ENCODE measurements at places on chromosomes 1 and 21.

DNA sequence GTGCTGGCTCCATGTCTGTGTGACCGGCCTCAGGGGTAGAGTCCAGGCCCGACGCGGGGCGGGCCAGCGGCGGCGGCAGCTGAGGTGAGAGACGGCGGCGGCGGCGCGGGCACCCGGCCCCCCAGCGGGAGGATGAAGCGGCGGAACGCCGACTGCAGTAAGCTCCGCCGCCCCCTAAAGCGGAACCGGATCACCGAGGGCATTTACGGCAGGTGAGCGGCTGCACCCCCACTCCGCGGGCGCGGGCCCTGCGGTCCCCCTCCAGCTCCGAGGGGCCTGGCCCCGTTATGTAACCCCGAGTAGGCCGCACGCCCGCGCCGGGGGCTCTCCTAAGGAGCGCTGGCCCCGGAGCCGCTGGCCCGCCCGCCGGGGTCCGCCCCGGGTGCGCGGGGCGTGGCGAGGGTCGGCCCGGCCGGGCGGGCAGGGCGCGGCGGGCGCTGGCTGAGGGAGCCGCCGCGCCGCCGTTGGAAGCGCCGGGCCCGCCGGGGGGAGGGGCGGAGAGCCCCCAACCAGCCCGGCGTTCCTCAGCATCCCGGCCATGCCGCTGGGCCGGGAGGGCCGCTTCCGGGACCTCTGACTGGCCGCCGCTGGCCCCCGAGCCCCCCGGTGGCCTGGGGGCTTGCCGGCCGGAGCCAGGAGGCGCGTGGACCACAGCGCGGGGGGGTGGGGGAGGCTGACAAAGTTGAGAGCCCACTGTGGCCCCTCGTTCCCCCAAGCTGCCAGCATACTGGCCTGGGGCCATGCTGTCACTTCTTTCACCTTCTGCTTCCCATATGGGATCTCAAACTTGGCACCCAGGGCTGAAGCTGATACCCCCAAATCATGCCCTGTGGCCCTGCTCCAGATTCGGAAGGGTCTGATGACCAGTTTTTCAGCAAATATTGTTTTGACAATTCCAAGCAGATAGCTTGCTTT is 527 bp downstream of the MACO1 start:
- DNase-seq = no peak

DNA sequence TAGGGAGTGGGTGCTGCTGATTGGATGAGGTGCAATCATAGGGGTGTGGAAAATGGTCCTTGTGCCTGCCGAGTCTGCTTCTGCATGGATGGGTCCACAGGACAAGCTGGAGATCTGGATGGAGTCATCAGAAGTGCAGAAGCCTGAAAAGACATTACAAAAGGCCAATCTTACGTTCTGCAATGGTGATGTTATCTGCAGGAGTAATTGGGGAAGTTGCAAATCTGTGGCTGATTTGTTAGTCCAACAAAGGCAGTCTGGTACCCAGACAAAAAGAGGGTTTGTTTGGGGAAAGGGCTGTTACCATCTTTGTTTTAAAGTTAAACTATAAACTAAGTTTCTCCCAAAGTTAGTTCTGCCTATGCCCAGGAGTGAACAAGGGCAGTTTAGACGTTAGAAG is 166.5 kb downstream of the PGBD5 start:
- DNase-seq = no peak

GRCh38 chr1:98870959-98871903 is 133.4 kb downstream of the PLPPR5 start:
- DNase-seq = no peak

GRCh38 chr1:226979115-226979516 is 39.0 kb downstream of the COQ8A start:
- DNase-seq = no peak

GRCh38 chr1:200022239-200022804 is 5.2 kb upstream of the NR5A2 start:
- DNase-seq = no peak

DNA sequence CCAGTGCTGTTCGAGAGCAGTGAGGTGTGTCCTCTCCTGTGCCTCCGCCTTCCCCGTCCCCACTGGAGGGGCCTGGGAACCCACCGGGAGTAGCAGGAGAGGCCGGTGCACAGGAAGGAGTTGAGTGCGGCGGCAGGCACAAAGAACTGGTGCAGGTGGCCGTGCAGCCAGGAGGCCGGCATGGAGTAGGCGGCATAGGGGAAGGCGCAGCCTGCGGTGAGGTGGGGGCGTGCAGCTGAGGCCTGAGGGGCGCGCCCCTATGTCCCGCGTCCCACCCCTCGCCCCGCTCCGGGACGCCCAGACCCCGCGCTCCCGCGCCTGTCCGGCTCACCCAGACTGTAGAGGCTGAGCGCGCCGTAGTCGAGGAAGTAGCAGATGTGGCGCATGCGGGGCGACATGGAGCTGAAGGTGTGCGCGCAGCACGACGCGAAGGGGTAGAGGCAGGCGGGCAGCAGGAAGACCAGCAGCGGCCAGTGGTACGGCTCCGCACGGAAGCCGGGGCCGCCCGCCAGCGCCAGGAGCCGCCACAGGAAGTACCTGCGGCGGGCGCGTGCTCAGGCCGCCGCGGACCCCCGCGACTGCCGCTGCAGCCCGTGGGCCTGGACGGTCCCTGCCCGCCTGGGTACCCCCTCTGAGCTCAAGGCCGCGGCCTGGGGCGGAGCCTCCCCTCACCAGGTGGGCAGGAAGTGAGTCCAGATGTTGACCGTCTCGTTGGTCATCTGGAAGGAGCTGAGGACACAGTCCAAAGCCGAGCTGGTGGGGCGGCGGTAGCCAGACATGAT is 2.2 kb downstream of the PAQR6 start:
- peak; percentile 25 for DNase-seq
